NCI-H1436 treated with DMSO at 0.1 percent for 48 hours (cell line): ENCODE measurements at places on chromosomes 11 and 22.

- no peak for DNase-seq
These were observed 80.3 kb downstream of the TNRC6B start for GRCh38 chr22:40258017-40258416.

GRCh38 chr22:39462443-39463221 lies 5.8 kb downstream of the MGAT3 start:
- no peak for DNase-seq

DNA sequence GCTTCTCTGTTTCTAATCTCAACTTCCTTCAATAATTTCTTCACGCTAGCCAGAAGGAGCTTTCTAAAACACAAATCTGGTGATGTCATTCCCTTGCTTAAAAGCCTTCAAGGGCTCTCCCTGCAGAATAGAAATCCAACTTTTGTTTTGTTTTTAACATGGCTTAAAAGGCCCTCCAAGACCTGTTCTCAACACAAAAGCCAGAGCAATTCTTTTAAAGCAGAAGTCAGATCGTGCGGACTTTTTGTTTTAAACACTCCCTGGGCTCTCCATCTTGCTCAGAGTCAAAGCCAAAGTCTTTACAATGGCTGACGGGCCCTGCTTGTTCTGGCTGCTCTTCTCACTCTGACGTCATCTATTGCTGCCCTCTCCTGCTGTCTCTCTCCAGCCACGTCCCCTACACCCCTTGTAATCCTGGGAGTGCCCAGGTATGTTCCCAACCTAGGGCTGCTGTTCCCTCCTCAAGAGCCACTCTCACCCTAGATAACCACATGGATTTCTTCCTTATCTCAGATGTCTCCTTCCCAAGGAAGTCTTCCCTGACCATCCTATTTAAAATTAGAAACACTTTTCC lies 22.5 kb downstream of the TECTA start:
- no peak for DNase-seq

GRCh38 chr11:65780770-65781151 lies at the start of gene AP5B1:
AP5B1 (minus strand) TSS chr11:65780976; CDS start chr11:65780591, 385 bp downstream.
- DNase-seq: no peak

- no peak for DNase-seq
These were observed 3.6 kb downstream of the NEAT1 start for GRCh38 chr11:65425971-65426838.

GRCh38 chr11:34190192-34191139 lies 85.0 kb downstream of the NAT10 start:
- no peak for DNase-seq

DNA sequence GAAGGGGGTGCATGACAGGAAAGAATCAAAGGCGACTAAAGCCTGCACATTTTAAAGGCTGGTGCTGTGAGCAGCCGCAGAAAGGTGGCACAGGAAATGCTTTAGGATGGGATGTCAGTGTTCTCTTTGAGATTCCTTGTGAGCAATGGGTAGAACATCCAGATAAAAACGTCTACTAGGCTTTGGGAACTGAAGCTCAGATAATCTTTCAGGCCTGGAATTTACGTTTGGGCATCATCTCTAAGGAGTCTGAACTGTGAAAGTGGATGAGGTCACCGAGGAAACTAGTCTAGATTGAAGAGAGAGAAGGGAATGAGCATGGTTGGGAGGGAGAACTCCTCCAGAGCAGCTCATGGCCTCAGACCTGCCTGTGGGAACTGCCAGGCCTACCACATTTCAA lies 65.7 kb downstream of the FLI1 start:
- no peak for DNase-seq

DNA sequence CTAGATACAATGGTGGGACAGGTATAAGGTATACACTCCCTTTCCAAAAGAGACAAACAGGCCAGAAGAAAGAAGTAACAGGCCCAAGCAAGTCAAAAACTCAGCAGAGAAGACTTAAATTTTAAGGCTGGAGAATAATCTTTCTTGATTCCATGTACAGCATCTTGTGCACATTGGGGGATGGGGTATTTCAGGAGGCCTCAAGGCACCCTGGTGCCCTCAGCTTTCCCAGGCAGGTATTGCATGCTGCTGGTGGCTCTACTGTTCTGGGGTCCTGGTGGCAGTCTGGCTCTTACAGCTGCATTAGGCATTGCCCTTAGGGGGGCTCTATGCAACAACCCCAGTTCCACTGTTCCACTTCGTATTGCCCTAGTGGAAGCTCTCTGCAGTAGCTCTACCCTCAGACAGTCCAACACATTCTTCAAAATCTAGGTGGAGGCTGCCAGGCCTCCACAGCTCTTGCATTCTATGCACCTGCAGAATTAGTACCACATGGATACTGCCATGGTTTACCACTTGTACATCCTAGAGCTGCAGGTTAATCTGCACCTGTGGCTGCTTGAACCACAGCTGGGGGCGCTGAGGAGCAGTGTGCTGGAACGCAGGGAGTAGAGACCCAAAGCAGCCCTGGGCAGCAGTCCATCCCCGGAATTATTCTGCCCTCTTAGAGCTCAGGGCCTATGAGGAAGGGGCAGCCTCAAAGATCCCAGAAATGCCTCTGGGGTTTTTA lies 4.2 kb upstream of the CTSC start:
- no peak for DNase-seq

DNA sequence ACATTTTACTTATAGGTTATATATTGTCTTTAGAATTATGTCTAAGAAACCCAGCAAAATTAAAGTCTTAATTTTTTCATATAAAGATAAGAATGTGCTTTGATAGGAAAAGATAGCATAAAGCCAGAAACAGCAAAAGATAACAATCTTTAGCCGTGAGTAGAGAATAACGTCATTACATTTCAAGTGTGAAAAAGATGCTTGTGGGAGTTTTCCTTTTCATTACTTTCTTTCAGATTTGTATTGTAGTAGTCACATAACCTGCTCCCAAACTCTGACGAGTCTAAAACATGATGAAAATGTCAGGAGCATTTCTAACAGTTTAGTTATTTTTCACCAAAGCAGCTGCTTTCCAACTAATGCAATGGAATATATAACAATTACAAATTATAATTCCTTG lies 31.3 kb downstream of the ARFGAP3 start:
- DNase-seq: no peak

DNA sequence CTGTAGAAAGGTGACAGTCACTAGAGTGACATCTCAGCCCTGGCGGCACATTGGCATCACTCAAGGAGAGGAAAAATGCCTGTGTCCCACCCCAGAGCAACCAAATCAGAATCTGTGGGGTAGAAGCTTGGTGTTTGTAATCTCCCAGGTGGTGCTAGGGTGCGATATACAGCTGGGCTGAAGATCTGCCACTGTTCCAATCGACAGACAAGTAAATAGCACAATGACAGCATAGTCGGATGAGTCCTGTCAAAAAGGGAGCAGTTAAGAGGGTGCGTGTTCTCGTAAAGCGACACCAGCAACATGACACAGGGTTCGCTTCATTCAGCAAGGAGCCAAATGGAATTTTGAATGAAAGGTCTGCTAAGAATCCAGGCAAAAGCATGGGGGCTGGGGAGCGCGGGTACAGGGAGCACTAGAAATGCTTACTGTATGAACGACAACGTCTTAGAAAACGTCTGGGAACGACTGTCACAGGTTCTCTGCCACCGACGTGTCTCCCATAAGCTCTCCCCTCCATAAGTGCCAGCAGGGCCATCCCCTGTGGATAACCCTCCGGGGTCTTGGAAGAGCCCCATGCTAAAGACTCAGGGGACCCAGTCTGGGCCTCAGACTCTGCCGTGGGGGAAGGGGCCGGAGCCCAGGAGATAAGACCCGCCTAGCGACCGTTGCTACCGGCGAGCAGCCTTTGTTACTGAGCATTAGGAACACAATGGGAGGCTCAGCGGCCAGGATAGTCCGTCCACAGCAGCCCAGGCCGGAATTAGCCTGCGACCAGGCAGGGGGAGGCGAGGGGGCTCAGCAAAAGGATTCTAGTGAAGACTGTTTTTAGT lies 20.8 kb downstream of the ADA2 start:
- no peak for DNase-seq

GRCh38 chr11:88131764-88132470 lies 43.3 kb downstream of the RAB38 start:
- no peak for DNase-seq

DNA sequence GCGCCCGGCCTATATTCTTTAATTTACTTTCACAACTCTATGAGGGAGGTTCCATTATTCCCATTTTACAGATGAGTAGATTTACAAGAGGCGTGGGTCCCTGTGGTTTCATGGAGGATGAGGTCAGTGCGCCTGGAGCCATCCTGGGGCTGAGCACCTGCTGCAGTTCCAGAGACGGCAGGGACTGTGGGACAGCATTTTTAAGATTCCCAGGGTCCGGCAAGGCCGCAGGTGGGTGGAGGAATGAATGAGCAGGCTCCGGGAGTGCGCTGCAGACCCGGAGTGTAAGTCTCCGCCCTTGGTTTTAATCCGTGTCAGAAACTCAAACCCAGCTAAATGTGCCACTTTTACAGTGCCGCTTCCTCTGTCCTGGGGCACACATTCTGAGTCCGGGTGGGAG lies 4.1 kb upstream of the CHRM1 start:
- no peak for DNase-seq

DNA sequence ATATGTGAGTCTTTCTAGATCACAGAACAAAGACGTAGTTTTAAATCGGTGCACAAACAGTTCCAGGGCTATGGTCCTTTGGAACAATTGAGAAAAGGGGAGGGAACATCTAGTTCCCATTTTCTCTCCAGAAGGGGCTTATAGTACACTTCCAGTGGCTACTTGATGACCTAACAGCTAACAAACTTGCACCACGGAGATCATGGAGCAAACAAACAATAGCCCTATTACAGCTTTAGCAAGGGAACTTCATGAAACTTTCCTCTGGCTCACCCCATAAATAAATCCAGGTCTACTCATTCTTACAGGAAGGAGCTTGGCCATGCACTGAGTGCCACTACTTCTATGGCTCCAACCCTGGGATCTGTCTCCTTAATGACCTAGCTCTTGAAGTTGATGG lies 8.3 kb upstream of the FOLR2 start:
- no peak for DNase-seq

DNA sequence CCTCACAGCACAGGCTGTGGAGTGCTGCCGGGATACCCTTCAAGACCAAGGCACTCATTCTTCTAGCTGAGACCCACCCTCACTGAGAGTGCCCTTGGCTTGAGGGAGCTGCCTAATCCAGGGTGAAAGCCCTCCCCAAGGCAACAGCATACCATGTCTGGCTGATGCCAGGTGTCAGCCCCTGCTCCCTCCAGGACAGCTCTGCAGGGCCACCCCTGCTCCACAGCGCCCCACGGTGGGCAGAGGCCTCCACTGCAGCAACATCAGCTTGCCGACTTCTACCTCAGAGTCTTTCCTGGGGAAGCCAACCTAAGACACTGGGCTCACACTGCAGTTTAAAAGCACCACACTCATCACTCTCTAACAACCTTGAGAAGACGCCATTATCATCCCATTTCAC lies 29.0 kb downstream of the TTLL1 start:
- DNase-seq: no peak

- DNase-seq: no peak
These were observed 206.9 kb downstream of the CADM1 start for GRCh38 chr11:115297330-115297729.

DNA sequence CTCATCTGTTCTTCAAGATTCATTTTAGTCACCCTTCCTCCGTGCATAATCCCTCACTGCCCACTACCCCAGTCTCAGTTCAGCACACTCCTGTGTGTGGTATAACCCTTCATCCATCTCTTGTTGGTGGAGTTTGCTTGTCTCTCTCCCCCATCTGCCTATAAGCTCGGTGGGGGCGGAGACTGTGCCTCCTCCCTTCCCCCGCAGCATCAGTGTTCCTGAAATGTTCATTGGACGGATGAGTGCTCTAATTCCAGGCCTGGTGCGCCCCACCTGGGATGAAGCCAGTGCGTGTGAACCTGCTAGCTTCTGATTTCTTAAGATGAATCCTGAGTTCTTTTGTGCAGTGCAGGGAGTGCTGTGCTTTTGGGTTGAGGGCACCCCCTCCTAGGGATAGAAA lies 100.0 kb downstream of the GRIK4 start:
- DNase-seq: no peak

DNA sequence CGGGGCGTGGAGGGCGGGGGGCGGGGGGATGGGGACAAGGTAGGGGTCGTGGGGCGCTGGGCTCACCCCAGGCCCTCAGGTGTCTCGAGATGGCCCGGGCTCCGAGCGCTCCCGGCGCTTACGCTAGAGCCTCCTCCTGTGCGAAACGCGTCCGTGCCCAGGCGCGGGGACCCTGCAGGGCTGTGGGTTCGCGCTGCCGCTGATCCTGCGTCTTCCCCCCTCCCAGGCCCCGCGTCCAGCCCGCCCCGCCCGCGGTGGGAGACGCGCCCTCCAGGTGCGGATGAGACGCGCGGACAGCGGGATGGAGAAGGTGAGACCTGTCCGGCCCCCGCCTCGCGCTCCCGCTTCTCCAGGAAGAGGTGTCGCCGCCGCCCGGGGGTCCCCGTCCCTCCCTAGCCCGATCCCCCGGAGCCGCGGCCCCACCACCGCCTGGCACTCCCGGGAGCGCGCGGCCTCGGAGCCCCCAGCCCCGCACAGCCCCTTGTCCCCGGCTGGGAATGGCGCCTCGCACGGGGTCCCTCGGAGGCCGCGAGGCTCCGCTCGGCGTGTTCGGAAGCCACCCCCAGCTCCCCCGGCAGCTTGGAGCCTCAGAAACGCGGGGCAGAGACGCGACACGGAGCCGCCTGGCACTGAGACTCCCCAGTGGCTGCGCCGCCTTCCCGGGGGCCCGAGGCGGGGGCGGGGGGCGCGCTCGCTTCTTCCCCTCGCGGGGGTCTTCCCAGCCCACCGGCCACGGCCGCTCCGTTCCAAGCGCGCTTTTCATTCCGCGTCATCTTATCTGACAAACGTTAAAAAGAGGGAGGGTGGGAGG lies 27.6 kb upstream of the TOLLIP start:
- no peak for DNase-seq

GRCh38 chr11:98895936-98896335 lies 124.8 kb upstream of the CNTN5 start:
- DNase-seq: no peak

DNA sequence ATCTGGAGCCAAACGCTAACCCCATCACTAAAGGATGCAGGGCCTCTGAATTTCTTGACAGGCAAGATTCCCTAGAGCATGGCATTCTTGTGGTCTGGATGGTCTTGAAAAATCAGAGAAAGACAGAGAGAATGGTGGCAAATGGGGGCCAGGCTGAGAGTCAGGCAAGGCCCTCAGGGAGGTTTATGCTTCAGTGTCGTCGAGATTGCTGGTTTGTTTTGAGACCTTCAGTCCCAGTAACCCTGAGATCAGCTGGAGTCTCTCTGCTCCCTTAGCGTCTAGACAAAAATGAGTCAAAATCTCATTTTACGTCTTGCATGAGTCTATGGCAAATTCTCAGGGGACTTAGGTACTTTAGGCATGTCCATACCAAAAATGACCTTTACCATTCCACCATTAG lies 539.3 kb downstream of the SOX6 start:
- DNase-seq: no peak

DNA sequence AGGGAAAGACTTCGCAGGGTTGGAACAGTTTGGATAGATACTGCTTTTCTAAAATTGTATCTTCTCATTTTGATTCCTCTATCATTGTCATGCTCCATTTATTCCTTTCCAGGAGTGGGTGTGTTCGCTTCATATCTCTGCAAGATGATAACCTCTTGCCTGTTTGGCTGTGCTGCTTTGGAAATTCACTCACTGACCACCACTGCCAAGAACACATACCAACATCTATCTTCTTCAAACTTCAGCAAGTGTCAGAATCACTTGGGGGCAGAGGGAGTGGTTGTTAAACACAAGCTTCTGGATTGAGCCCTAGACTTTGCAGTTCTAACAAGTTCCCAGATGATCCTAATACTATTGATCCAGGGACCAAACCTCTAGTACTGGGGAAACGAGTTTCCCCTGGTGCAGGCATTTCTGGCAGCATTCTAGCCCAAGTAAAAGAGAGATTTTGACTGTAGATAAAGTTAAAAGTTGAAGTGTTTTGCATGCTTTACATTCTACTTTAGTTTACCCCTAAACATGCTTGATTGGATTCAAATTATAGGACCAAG lies 11.5 kb upstream of the DKK3 start:
- no peak for DNase-seq

- DNase-seq: no peak
These were observed 30.3 kb downstream of the TNKS1BP1 start for GRCh38 chr11:57294225-57295131.
